ENCODE measurements at places on chromosomes 4 and X.

- peak; percentile 53 for ATAC-seq
Observed at GRCh38 chr4:40377512-40378365, 42.6 kb downstream of the CHRNA9 start.

DNA sequence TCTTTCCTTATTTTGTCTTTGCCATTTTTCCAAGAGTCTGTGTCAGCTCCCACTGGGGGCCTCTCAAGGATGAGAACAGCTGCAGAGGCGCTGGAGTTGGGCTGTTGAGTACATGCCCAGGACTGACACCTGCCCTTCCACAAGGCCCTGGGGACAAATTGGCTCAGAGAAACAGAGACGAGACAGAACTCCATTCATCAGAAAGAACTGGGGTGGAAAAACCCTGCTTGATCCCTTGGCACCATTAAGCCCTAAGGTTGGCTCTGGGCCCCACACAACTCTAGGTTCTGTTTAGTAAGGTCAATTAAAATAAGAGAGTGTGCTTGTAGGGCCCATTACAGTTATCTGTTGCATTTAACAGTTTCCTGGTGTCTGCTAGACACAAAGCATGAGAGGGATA, 63.6 kb downstream of the DCX start:
- ATAC-seq: no peak

- ATAC-seq: no peak
Observed at GRCh38 chr4:162847945-162848549, 318.6 kb downstream of the NAF1 start.

GRCh38 chrX:1481636-1482529, 29.2 kb upstream of the ASMTL start:
- ATAC-seq: peak; percentile 80

GRCh38 chr4:182842104-182842600, 75.0 kb downstream of the DCTD start:
- ATAC-seq: no peak

- ATAC-seq: no peak
Observed at GRCh38 chr4:34664051-34664450, 1580.3 kb downstream of the ARAP2 start.

GRCh38 chr4:119471259-119471658, 149.3 kb upstream of the FABP2 start:
- ATAC-seq: no peak

DNA sequence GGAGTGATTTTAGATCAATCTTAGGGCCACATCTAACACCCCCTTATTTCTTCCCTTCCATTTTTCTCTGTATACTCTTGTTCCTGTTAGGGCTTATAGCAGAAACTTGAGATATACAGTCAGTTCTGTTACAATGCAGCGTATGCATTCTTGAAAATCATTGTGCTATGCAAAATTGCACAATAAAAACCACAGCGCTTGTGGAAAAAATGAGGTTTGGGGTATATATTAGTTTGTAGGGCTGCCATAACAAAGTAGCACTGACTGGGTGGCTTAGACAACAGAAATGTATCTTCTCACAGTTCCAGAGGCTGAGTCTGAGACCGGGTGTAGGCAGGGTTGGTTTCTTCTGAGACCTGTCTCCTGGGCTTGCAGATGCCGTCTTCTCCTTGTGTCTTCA, 59.0 kb downstream of the WWC2 start:
- no peak for ATAC-seq

GRCh38 chr4:84973856-84974255, 7.4 kb upstream of the WDFY3 start:
- no peak for ATAC-seq

DNA sequence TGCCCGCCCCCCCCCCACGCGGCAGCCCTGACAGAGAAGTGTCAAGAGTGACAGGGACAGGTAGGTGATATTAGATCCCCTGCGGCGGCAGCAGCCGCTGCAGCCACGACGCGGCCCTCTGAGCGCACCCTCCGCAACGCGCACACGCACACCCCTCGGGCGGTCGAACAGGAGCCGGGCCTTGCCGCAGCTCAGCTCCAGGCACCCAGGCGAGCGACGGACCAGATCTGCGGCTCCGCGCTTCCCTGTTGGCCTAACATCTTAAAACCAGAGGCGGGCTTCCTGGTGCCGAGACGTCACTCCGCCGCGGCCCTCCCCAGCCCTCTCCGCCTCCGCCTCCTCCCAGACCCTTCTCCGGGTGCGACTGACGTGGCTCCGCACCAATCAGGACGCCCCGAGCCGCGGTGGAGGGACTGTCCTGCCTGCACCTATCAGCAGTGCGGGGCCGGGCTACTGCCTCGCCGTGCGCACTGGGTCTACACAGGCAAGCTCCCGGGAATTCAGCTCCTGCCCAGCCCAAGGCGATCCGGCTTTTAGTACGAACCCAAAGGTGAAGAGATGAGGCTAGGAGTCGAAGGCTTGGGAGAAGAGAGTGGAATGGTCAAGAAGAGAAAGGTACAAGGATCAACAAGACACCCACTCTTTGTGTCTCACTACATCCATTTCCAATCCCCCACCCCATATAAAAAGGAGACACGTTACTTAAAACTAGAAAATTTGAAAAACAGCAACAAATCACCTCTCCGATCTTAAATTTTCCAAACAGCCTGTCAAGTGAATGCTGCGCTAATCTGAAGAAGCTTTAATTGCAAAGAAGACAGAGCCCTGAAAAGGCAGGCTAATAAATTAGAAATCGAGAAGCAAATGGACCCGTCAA, at the start of gene PITX2:
PITX2 (minus strand) TSS at position 237 of the 877 bp plus-strand sequence. CDS start 617 bp downstream, outside the sequence.
- ATAC-seq: peak; percentile 77

All from activated CD4-positive, CD25-positive, alpha-beta regulatory T cell treated with anti-CD3 and anti-CD28 coated beads, Interleukin-2, amount 50 U/mL, for 24 hours (primary cell).